ENCODE measurements at places on chromosomes 3 and 15.

- no peak for DNase-seq
Measured at GRCh38 chr3:72694398-72694797, 153.8 kb downstream of the SHQ1 start.

GRCh38 chr15:97995881-97996603, 35.5 kb downstream of the ARRDC4 start:
- DNase-seq = no peak

DNA sequence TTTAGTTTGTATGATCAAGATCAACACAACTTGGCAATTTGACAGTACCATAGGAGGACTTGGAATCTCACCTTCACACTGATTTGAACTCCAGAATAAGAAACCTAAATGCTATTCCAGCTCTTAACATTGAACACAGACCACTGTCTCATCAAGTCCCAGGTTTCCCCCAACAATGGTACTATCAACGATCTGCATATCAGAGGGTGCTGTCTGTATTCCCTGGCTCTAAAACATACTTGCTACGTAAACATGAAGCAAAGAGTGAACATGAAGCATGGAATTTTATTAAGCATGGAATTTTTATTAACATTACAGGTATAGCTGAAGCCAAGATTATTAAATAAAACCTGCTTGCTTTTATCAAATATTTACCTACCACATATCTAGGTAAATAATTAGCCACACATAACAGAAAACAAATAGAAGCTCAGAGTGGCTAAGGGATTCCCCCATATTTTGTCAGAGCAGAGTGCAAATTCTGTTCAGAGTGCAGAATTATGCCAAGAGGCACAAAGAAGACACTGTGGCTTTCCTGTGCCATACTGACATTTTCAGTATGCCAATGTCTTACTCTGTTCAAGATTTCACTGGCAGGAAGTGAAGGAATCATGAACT, 22.2 kb upstream of the RIOX2 start:
- DNase-seq = no peak

DNA sequence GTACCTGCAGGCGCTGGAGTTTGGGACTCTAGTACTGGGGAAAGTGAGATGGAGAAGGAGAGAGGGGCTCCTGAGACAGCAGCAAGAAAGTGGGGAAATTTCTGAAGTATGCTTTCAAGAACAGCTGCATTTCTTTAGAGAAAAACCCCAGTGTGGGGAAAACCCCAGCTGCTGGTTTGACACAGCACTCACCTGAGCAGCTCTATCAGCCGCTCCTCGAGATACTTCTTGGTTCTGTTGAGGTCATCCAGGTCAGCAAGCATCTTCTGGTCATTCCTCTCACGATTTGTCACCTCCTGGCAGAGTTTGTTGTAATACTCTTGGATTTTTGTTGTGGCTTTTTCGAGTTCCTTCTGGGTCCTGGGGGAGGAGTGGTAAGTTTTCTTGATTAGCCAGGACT, 18.8 kb downstream of the CXCR6 start:
- no peak for DNase-seq

DNA sequence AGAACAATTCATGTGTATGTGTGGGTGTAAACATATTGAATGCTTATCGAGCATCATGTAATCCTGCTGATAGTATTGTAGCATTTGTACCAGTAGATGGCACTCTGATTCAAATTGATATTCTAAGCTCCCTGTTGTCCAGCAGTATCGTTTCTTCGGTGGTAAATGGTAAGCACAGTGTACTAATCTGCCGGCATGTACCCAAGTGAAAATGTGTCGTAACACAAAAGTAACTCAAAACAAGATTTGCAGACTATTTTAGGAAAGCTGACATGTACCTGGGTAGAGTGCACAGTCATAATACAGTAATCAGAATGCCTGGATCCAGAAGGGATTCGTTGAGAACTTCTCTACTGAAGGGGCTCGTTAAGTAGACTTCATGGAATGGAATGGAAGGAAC, 31.7 kb upstream of the MNS1 start:
- DNase-seq = no peak

- DNase-seq = no peak
Measured at GRCh38 chr3:54131026-54131605, 8.8 kb downstream of the CACNA2D3 start.

- no peak for DNase-seq
Measured at GRCh38 chr3:177673112-177673914, 476.0 kb upstream of the TBL1XR1 start.

DNA sequence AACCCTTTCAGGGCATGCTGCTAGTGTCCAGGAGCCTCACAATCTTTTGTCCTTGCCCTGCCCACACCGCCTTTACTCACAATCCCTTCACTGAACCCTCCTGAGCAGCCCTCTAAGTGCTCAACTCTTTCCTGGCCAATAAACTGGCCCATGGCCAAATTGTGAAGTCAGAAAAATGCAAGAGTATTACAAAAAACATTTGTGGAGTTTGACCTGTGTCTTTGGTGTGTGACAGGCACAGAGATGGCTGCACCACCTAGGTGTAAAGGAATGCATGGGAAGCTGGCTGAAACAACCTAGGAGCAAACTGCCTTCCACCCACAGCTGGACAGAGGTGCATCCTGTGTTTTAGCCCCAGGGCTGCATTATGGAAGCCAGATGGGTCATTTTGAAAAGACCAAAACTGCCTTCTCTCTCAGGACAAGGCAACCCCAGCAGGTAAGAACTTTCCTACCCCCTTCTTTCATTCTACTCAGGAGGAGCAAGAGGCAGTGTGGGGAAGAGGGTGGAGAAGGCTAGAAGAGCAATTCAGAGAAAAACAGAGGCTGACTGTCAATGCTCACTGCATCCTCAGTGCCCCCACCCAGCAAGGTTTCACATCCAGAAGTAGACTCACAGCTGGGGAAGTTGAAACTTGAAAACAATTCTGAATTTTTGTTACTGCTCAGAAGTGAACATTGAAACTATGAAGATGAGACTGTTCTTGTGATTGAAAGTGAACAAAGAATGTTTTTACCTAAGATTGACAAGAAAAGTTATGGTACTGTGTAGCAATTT, 78.6 kb downstream of the TRIM42 start:
- no peak for DNase-seq

- no peak for DNase-seq
Measured at GRCh38 chr3:46619845-46620778, 7.8 kb downstream of the FAM240A start.

GRCh38 chr3:44996556-44996969, 20.5 kb downstream of the EXOSC7 start:
- DNase-seq = no peak

DNA sequence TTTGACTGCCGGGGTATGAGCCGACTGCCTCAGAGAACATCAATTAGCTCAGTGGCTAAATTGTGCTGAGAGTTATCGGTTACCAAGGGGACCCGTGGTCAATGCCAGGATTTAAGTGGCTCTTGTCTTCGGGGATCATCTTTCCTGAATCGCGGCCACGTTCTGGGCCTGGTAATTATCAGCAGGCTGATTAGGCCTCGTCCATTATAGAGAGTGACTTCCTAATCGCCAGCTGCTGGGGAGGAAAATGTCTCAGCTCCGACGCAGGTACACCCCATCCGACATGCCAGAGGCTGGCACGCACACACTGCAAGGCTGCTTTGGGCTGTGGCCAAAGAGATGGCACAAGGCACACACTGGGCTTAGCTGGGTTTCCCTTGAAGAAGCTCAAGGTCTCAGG, 10.6 kb downstream of the TRH start:
- DNase-seq = no peak

DNA sequence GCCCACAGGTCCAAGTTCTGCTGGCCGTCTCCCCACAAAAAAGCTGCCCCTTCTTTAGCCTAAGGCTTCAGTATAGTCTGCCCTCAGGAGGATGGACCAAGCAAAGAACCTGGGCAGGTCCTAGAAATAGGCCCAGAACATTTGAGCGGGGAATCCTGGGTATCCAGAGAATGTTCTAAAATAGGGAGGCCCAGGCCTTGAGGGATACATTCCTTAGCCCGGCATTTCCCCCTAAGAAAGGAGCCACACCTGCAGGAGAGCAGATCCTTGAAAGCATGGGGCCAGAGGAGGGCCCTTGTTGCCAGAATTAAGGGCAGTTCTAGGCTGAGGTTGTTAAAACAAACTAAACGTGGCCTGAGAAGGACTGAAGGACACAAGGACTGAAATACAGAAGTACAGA, 20.6 kb upstream of the MEX3B start:
- DNase-seq = no peak

DNA sequence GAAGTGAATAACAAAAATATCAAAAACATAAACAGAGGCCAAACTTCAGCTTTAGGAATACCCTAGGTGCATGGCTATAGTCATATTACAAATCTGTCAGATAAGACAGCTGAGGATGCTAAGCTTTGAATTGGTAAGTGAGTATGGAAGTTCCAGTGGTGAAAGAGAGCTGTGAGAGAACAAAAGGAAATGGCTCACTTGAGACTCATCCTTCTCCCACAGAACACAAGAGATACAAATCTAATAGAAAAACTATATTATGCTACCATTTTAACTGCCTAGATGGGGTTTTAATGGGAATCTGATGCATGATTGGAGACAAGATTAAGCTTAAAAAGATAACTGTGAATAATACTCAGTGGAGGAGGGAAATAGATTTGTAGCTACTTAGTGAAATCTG, 21.5 kb upstream of the PEX5L start:
- no peak for DNase-seq

GRCh38 chr3:197083486-197083885, 53.9 kb upstream of the MELTF start:
- no peak for DNase-seq

- DNase-seq = no peak
Measured at GRCh38 chr3:189944285-189945145, 176.2 kb downstream of the P3H2 start.

DNA sequence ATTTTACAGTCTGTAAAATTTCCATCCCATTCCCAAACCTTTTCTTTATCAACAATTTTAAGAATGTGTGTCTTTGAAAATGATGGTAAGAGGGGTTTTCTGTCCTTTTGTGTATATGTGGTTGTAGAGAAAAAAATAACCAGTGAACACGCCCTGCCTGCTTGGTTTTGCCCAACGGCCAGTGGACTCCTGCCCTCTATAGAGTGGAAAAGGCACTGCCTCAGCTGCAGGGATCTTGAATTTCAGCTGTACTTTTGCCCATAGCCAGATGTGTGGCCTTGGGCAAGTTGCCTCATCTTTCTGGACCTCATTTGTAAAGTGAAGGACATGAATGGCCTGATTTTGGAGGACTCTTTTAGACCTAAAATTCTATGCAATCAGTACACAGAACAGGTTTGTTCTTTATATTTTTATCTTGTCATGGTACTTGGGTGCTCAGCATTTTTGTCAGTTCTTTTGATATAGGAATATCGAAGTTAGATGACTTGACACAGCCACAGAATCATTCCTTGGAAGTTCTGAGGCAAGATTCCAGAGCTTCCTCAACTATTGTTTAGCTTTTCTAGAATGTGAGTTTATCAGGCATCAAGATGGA, 81.0 kb downstream of the CLDN11 start:
- DNase-seq = no peak

DNA sequence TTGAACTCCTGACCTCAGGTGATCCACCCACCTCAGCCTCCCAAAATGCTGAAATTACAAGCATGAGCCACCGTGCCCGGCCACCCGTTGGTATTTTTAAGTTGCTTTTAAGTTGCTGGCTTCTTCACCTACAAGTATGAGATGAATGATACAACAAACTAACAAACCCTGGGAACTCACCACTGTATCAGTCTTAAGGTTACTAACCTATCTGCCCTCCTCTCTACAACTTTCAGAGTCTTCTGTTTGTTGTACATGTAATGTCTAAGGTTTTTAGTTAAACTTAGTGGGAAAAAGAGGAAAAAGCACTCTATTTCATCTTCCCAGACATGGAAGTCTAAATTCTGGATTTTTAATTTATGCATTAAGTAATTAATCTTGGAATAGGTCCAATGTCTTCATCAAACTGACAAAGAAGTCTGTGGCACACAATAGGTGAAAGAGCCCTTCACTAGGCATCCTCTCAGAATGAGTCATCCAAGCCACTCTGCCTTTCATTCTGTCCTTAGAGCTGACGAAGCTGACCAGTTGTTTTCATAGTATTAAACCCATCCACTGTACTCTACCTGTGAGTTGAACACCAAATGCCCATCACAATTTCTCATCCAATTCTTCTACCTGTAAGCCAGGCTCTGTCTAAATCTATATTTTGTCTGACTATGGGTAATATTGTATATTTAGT, 936.1 kb downstream of the TUSC7 start:
- DNase-seq = no peak

DNA sequence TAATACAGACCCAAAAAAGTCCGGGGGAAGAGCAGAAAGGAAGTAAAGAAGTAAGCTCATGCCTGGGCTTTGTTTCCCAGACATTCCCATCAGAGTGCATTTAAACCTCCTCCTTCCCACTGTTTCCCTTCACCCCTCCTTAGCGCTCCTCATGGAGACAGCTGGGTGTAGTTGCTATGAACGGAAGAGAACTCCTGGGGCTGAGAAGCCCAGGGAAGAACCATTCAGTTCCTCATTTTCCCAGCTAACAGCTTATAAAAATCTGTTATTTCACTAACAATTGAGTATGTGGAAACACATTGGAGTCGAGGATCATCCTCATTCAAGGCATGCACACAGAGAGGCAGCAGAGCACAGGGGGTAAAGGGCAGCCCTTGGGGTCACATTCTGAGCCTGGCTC, 299.3 kb downstream of the SHQ1 start:
- DNase-seq = no peak

- no peak for DNase-seq
Measured at GRCh38 chr15:28990390-28990789, 104.6 kb downstream of the APBA2 start.

GRCh38 chr3:148848410-148848809, 16.7 kb upstream of the CPA3 start:
- no peak for DNase-seq

GRCh38 chr3:147361454-147362420, 44.6 kb downstream of the ZIC4 start:
- DNase-seq = no peak

GRCh38 chr15:74403991-74404563, 29.7 kb downstream of the SEMA7A start:
- DNase-seq = no peak

GRCh38 chr3:160987982-160988964, 116.9 kb downstream of the B3GALNT1 start:
- DNase-seq = no peak

- DNase-seq = no peak
Measured at GRCh38 chr3:186582541-186582940, 12.0 kb downstream of the DNAJB11 start.

DNA sequence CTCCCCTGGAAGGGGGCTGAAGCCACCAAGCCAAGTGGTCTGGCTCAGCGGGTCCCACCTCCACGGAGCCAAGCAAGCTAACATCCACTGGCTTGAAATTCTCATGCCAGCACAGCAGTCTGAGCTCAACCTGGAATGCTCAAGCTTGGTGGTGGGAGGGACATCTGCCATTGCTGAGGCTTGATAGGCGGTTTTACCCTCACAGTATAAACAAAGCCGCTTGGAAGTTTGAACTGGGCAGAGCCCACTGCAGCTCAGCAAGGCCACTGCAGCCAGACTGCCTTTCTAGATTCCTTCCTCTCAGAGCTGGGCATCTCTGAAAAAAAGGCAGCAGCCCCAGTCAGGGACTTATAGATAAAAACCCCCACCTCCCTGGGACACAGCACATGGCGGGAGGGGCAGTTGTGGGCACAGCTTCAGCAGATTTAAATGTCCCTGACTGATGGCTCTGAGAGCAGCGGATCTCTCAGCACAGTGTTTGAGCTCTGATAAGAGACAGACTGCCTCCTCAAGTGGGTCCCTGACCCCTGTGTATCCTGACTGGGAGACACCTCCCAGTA, 23.2 kb upstream of the IGSF10 start:
- DNase-seq = no peak

GRCh38 chr3:42169579-42170120, 78.5 kb downstream of the TRAK1 start:
- DNase-seq = no peak

GRCh38 chr3:49799761-49800160, at the start of gene CDHR4:
TSS of gene CDHR4 (minus strand) at chr3:49799873. CDS start at chr3:49799812, 61 bp downstream.
- DNase-seq = no peak
